ENCODE measurements at places on chromosomes 7 and 10.

DNA sequence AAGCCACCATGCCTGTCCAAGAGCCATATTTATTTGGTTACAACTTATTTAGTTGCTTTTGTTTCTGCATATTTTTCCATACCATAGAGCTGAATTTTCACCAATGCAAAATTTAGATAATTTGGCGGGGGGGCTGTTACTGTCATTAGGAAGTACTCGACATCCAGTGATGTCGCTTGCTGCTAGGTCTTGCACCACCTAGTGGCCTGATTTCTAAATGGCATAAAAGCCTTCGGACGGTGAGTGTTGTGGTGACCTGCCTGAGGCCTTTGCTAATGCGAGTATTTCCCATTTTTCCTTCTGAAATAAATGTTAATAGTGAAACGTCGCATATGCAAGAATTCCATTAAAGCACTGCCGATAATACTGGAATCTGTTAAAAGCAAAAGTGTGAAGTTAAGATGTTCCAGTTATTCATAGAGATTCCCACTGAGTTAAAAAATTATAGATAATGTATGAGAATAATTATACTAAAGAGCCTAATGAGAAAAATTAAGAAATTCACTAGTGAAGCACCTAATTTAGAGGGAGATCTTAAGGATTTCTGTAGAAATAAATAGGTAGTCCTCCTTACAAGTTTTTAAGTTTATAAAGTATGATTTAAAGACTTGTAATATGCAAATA, 86.1 kb upstream of the DNAJB6 start:
- no peak for DNase-seq

- no peak for DNase-seq
Measured at GRCh38 chr10:84214046-84214572, 11.2 kb downstream of the LRIT2 start.

GRCh38 chr7:46767071-46767470, 814.8 kb downstream of the TNS3 start:
- DNase-seq = no peak

- no peak for DNase-seq
Measured at GRCh38 chr10:77253147-77253545, 384.5 kb downstream of the KCNMA1 start.

DNA sequence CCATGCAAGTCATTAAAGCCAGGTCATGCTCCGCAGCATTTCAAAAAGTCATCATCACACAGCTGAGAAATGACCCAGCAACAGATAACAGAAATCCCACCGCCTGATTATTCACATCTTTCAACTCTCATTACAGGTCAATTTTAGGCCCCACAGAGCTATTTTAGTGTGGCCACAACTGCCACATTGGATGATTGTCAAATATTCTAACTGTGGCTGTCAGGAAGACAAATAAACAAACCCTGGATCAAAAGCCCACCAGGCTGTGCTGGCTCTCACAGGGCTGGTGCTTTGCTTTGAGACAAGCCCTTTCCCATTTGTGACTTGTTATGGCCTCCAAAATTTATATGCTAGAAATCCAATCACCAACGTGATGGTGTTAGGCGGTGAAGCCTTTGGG, 117.6 kb upstream of the CDC14C start:
- DNase-seq = no peak

DNA sequence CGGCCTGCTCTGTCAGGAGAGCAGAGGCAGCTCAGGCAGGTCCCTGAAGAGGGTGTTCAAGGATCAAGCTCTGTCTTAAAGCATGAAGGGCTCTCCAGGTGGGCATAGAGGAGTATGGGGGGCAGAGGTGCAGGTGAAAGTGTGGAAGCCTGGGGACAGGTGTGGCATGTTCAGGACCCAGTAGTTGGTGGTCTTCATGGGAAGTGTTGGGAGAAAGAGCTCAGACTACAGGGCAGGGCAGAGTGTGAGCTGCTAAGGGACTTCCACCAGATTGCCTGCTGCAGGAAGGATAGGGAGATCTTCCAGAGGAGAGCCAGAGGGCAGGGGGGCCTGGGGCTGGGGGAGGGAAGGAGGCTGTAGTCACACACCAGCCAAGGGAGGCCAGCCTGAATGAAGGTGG, 156.5 kb upstream of the GDF10 start:
- DNase-seq = no peak

GRCh38 chr7:3204526-3204925, 96.5 kb upstream of the SDK1 start:
- no peak for DNase-seq

DNA sequence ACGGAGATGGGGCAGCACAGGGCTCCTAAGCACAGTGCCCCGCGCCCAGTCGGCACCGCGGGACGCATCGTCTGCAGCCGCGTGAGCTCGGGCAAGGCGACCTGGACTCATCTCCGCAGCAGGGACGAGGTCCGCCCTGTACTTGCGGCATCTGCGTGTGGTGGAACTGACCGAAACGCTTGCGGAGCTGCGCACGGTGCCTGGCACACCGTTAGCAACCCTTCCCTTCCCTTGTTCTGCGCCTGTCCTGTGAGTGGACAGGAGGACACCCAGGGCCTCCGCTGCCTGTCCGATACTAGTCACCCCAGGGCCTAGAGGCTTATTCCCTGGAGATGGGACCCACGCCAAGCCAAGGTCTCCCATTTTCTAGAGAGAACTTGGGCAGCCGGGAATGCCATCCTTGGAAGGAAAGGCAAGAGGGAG, 98.5 kb downstream of the WDR11 start:
- DNase-seq = no peak

GRCh38 chr10:121168545-121169216, 317.5 kb downstream of the WDR11 start:
- no peak for DNase-seq

DNA sequence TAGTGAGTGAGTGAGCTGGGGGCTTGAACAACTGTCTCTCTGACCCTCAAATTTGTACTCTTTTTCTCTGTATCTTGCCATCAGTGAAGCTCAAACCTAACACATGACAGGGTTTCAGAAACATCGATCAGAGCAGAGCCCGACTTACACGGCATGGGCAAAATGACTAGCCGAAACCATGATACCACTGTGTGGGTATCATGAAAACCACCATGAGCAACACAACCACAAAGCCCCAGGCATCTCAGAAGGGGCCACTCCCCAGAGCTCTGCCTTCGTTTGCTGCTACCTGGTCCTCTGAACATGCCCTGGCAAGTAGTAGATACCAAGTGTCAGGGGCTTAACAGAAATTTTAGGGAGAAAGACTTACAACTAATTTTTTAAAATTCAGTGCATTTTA, 308.5 kb downstream of the WDR11 start:
- DNase-seq = no peak

DNA sequence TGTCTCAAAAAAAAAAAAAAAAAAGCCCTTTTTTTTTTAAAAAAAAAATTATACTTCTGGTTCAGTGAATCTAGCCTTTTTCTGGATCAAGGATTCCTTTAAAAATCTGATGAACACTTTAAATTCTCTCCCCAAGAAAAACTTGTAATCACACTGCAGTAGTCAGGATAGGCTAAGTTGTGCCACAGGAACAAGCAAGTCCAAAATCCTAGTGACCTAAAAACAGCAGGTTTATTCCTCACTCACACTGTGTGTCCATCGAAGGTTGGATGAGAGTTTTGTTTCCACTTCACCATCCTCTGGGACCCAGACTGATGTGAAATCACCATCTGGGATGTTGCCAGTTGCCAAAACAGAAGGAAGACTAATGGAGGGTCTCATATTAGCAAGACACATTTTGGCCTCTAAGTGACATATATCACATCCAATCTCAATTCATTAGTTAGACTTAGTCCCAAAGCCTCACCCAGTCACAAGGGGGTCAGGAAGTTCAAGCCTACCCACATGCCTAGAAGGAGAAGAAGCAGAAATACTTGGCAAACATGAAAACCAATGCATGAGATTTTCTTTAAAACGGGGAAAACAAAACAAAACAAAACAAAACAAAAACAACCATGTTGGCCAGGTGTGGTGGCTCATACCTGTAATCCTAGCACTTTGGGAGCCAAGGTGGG, 32.7 kb downstream of the CYP17A1 start:
- DNase-seq = no peak

DNA sequence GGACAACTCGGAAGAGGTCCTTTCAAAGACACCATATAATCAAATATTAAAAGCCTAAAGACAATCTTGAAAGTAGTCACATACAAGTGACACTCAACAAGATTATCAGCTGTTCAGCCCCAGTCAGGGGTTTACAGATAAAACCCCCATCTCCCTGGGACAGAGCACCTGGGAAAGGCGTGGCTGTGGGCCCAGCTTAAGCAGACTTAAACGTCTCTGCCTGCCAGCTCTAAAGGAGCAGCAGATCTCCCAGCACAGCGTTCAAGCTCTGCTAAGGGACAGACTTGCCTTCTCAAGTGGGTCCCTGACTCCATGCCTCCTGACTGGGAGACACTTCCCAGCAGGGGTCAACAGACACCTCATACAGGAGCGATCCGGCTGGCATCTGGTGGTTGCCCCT, 18.0 kb downstream of the CDCA7L start:
- DNase-seq = no peak

GRCh38 chr10:125882596-125882995, 1.5 kb upstream of the DHX32 start:
- DNase-seq = no peak

- no peak for DNase-seq
Measured at GRCh38 chr7:117808341-117808757, 64.9 kb downstream of the CTTNBP2 start.

DNA sequence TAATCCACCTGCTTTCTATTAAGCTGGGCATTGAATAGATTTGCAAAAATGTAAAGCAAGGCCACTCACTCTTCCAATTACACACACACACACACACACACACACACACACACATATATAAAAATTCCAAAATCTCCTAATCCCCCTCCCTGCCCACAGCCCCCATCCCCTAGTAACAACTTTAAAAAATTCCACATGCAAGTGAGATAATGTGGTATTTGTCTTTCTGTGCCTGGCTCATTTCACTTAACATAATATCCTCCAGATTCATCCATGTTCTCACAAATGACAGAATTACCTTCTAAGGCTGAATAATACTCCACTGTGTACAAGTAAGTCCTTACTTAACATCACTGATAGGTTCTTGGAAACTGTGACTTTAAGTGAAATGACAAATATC, 24.2 kb downstream of the SH2D4B start:
- no peak for DNase-seq

DNA sequence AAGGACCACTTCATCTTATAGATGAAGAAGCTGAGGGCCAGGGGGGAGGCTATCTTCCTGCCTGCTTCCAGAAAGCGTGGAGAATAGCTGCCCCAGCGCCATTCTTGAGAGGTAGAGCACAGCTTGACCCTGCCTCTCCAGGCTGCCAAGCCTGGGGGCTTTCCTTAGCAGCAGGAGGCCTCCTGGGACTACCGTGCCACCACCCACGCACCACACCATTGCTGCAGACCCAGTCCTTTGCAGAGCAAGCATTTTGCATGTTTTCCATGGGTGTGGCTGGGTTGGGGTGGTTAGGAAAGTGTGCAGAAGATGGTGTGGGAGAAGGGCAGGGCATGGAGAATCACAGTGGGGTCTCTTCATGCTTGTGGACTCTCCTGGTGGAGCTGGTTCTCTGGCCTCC, 64.9 kb downstream of the TBXAS1 start:
- DNase-seq = no peak

GRCh38 chr7:50632561-50633413, 67.6 kb upstream of the DDC start:
- DNase-seq = no peak

DNA sequence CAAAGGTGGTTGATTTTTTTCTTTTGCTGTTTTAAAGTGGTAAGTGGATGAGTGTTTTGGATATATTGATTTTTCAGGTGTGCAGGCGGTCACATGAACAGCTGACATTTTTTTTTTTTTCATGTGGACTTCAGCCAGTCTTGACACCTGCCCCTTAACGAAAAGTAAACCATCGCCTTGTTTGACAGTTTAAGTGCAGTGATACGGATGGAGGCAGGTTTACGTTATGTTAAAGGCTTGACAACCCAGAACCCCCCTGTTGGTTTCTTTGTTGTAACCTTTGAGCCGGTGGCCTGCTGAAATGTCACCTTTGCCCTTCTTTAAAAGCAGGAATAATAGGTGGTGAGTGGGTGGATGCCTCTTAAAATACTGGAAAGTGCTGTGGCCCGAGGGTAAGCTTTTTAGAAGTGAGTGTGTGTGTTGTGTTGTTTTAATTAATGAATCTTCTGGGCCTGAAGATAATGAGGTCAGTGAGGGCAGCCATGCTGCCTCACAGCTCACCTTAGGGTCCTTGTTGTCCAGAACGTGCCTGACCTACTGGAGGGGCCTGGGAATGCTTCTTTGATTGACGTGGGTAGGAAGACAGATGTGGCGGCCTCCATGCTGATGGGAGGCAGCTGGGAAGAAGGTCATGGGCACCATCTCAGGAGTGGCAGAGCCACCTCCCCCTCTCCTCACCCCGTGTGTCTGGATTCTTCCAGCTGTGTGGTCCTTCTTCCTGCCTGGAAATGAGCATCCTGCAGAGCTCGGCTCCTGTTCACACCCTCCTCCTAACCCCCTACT, 69.8 kb downstream of the TCF7L2 start:
- DNase-seq = no peak

DNA sequence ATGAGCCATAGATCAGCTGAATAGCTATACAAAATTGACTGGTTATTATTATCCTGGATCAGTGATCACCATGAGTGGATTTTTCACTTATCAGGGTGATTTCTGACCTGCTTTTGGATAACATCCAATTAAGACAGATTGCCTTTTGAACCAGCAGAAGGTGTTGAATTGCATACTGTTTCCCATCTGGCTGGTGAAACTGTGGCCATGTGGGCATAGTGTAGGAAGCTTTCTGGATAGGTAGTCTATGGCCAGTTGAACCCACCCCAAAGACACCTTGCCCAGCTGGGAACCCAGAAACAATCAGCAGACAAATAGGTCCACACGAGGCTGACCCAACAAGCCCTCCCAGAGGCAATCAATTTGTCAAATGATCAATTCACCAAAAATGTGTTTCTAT, 29.3 kb downstream of the DNAJC12 start:
- no peak for DNase-seq

DNA sequence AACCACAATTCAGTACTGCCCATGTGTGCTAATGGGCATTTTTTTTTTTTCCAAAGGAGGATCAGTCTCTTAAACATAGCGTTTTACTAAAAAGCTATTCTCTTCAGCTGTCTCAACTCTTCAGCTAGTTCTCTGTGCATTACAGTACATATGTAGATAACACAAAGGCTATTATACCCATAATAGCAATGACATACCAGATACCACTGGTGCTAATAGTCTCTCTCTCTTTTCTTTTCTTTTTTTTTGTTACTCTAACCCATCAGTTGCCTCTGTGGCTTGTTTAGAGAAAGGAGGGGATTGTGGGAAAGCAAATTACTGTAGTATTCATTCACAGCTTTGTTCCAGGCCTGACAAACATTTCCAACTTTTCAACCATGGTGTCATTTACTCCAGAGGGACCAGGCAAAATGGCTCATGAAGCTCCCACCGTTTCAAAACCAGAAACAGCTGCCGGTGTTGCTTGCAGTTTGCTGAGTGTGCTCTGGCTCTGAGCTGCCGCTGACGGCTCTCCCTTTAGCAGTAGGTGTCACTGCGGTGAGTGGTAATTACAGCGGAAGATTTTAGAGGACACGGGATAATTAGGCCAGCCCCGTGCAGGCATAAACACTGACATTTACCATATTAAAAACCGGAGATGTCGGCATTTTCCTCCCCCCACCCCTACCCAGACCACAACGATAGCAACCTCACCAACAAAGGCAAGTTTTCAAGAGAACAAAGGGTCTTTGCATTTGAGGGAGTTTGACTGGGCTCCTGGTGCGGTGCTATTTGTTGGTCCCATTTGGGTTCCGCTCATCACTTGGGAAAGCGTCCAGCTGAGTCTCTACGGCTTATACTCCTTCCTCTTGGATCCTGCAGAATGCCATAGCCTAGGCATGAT, 1005.5 kb downstream of the KCNMA1 start:
- no peak for DNase-seq

All from GM12892 (cell line).